ENCODE measurements at places on chromosomes 3 and 15. TPM values are rescaled to one million over a fixed set of nuclear protein-coding genes. Genes with fewer than 3 reads are reported as not detected.

DNA sequence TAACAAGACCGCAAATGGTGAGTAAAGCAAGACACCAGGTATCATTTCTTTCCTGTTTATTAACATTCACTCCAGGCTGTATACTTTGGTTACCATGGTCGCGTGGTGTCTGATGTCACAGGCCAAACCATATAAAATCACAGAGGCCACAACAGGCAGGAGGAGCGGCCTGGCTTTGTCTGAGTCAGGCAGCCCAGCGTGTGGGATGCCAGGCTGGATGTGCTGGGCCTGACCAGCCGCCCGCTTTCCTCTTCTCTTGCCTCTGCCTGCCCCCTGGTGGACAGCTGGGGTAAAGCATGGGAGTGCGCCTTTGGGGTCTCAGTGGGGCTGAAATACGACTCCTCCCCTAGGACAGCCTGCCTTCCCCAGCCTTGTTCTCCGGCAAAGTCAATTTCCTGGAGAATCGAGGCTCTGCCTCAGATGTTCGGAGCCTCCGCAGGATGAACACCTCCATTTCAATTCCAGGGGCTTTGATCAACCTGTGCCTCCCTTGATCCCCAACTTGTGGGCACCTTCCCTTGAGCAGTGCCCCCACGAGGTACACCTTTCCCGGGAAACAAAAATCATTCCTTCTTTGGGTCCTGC is 78.2 kb downstream of the CCNL1 start:
- H3K27me3 ChIP-seq = no peaks in the 10 kb centered on the region
- peaks cover 12% of the 10 kb centered on the region for H3K4me1 ChIP-seq
- H3K4me3 ChIP-seq = no peak overlapping the region

DNA sequence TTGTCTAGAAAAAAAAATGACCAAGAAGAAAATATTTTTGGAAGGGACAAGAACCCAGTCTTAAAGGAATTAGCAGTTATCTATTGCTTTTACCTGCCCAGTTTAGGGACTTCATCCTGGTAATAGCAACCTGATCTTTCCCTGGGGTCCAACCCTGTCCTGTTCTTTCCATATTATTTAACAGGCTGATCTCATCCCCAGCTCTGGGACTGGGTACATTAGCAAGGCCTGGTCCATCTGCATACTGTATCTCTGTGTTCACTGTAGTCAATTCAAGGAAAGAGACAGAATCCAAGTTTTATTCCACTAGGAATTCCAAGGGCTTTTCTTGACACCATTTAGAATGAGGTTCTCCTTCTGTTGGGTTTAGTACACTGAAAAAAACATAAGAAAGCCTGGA is 191.7 kb upstream of the GADL1 start:
- DNase-seq = no peak
- H3K27me3 ChIP-seq = no peaks in the 10 kb centered on the region
- no peaks in the 10 kb centered on the region for H3K4me1 ChIP-seq
- H3K4me3 ChIP-seq = no peak overlapping the region

DNA sequence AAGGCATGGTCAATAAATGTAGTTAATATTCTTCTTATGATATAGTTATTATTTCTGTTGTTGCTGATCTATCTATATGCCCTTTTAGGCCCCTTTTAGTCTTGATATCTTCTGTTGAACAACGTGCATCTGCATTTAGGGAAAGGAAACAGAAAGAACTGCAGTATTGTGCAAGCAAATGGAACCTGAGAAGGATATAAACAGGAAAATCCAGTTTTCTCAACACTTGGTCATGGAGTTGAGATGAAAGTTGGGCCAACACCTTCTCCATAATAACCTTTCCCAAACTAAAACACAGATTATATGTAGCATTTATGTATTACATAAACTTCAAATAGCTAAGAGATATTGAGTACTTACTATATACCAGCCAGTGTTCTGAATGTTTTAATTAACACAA is 179.7 kb downstream of the ADAMTS9 start:
- H3K27me3 ChIP-seq = no peaks in the 10 kb centered on the region
- DNase-seq = no peak
- no peak overlapping the region for H3K4me3 ChIP-seq
- no peak overlapping the region for H3K27ac ChIP-seq
- no peaks in the 10 kb centered on the region for H3K4me1 ChIP-seq

DNA sequence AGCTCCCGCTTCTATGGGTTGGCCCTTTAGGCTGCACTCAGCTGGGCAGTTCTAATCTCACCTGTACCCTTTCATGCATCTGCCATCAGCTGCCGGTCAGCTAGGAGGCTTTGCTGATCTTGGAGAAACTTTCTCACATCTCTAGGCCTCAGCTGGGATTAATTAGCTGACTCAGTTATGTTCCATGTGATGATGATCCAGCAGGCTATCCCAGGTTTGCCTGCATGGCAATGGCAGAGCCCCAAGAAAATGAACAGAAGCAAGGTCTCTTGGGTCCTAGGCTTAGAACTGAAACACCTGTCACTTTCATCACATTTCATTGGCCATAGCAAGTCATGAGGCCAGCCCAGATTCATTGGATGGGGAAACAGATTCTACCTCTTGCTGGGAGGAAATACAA is 304.6 kb upstream of the TBC1D5 start:
- H3K36me3 ChIP-seq = no peaks in the 10 kb centered on the region
- H3K4me1 ChIP-seq = no peaks in the 10 kb centered on the region
- no peak overlapping the region for H3K4me3 ChIP-seq
- no peaks in the 10 kb centered on the region for H3K27me3 ChIP-seq
- DNase-seq = no peak

GRCh38 chr15:49962044-49962602 is 156.9 kb downstream of the ATP8B4 start:
- no peak overlapping the region for H3K4me3 ChIP-seq
- H3K4me1 ChIP-seq = no peaks in the 10 kb centered on the region
- no peak for DNase-seq
- no peaks in the 10 kb centered on the region for H3K36me3 ChIP-seq
- H3K27ac ChIP-seq = no peak overlapping the region

DNA sequence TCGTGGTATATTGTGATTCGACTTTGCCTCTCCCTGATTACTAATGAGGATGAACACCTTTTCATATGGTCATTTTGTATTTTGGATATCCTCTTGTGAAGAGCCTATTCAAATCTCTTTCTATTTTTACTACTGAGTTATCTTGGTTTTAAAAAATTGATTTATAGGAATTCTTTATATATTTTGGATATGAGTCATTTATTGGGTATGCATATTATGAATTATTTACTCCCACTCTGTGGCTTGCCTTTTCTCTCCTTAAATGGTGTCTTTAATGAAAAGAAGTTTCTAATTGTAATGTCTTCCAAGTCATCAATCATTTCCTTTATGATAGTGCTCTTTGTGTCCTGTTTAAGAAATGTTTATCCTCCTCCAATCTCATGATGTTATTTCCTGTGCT is 191.5 kb upstream of the DPH6 start:
- DNase-seq = no peak
- no peaks in the 10 kb centered on the region for H3K36me3 ChIP-seq
- H3K4me3 ChIP-seq = no peak overlapping the region
- no peaks in the 10 kb centered on the region for H3K4me1 ChIP-seq

- DNase-seq = no peak
- no peaks in the 10 kb centered on the region for H3K36me3 ChIP-seq
- H3K27me3 ChIP-seq = no peaks in the 10 kb centered on the region
- no peak overlapping the region for H3K27ac ChIP-seq
- no peak overlapping the region for H3K4me3 ChIP-seq
- no peaks in the 10 kb centered on the region for H3K4me1 ChIP-seq
These were observed 21.0 kb upstream of the CGNL1 start for GRCh38 chr15:57355259-57355658.

DNA sequence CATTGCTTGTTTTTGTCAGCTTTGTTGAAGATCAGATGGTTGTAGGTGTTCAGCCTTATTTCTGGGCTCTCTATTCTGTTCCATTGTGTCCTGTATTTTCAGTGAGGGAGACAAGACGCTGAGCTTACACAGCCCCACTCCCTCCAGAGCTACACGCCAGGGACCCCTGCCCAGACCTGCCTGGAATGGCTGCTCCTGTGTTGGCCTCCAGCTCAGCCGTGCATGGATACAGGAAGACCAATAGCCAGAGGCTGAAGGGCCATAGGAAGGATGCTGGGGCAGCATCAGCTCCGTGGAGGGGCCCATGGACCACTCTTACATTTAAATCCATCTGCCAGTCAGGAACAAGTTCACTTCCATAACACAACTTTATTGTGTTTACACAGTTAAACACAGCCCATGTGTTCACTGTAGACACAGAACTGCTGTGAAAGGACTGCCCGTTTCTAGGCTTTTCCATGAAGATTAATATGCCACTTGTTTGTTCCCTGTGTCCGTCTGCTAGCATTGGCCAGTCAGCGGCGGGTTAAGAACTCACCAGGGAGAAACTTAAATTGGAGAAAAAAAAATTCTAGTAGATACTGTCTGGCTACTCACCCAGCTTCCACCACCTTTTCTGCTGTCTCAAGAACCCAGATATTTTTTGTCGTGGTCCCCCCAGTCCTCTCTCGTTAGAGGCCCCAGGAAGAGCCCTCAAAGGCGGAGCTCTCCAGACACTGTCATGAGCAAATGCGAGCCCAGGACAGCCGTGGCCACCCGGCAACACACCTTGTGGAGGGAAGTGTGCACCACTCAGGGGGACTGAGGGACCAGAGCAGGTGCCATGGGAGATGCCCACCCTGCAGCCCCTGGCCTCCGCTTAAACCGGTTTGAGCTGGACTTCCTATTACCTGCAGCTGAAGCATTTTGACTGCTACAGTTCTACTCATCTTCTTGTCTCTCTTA is 142.3 kb upstream of the MEF2A start:
- no peaks in the 10 kb centered on the region for H3K4me1 ChIP-seq
- no peak overlapping the region for H3K4me3 ChIP-seq
- H3K27me3 ChIP-seq = no peaks in the 10 kb centered on the region
- no peak overlapping the region for H3K27ac ChIP-seq
- H3K36me3 ChIP-seq = no peaks in the 10 kb centered on the region

GRCh38 chr15:90780916-90781315 is 63.8 kb downstream of the BLM start:
- H3K4me1 ChIP-seq = peaks cover 8% of the 10 kb centered on the region
- no peaks in the 10 kb centered on the region for H3K27me3 ChIP-seq
- no peaks in the 10 kb centered on the region for H3K36me3 ChIP-seq
- DNase-seq = no peak

DNA sequence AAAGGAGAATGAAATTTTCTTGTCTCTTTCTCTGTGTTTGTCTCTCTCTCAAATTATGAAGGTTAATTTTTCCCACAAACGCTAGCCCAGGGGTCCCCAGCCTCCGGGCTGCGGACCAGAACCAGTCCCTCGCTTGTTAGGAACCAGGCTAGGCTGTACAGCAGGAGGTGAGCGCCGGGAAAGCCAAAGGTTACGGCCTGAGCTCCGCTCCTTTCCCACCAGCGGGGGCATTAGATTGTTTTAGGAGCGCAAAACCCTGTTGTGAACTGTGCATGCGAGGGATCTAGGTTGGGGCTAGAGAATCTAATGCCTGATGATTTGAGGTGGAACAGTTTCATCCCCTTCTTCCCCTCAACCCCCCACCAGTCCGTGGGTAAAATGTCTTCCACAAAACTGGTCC is 74.7 kb upstream of the ZNF385D start:
- H3K36me3 ChIP-seq = no peaks in the 10 kb centered on the region
- no peak overlapping the region for H3K27ac ChIP-seq
- no peaks in the 10 kb centered on the region for H3K27me3 ChIP-seq

GRCh38 chr3:42130329-42131070 is 39.3 kb downstream of the TRAK1 start:
- no peak overlapping the region for H3K27ac ChIP-seq
- H3K4me1 ChIP-seq = no peaks in the 10 kb centered on the region
- H3K36me3 ChIP-seq = no peaks in the 10 kb centered on the region
- no peak for DNase-seq
- H3K4me3 ChIP-seq = no peak overlapping the region
- no peaks in the 10 kb centered on the region for H3K27me3 ChIP-seq

GRCh38 chr3:151483961-151484520 is 23.2 kb upstream of the IGSF10 start:
- H3K4me1 ChIP-seq = no peaks in the 10 kb centered on the region
- no peaks in the 10 kb centered on the region for H3K27me3 ChIP-seq
- H3K27ac ChIP-seq = no peak overlapping the region
- H3K36me3 ChIP-seq = no peaks in the 10 kb centered on the region
- DNase-seq = no peak

DNA sequence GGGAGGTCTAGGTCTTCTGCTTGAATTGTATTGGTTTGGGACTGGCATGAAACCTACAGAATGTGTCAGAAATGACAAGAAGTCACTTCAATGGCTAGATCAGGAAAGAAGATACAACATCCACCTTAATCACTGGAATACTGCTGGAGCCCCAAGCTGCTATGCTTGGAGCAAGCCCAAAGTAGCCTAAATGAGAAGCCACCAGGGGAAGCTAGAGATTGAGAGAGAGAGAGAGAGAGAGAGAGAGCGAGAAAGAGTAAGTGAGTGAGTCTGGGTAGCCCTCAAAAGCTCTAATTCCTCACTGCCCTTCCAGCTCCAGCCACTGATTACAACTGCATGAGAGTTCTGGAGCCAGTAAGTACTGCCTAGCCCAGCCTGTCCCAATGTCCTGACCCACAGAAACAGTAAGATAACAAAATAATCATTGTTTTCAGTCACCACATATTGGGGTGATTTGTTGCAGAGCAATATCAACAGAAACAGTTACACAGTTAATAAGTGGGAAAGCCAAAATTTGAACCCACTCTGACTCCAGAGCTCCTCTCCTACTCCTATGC is 529.2 kb upstream of the GOLIM4 start:
- DNase-seq = no peak
- no peak overlapping the region for H3K27ac ChIP-seq
- H3K4me1 ChIP-seq = no peaks in the 10 kb centered on the region
- H3K4me3 ChIP-seq = no peak overlapping the region
- no peaks in the 10 kb centered on the region for H3K27me3 ChIP-seq

DNA sequence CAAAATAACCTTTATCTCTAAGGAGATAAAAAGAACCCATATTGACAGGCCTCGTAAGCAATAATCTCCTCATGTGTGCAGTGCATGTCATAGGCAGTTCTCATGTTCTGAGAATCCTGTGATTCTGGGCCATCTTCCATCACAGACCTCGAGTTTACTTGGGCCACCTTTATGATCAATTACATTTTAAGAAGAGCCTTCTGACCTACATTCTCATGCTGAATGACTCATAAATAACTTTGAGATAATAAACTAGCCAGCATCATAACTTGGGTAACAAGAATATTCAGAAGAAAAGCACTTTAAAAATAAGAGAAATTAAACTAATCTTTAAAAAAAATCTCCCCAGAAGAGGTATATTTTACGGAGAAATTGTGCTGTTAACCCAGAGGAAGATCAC is 310.7 kb upstream of the ZNF717 start:
- no peaks in the 10 kb centered on the region for H3K4me1 ChIP-seq
- no peak overlapping the region for H3K27ac ChIP-seq
- no peaks in the 10 kb centered on the region for H3K36me3 ChIP-seq
- DNase-seq = no peak
- no peaks in the 10 kb centered on the region for H3K27me3 ChIP-seq

Gene SUCNR1
- total RNA-seq = not detected

Gene RNU5B-1
- total RNA-seq = not detected

Gene EEFSEC
- 17.3 TPM for total RNA-seq

Gene BDH1
- total RNA-seq = 81.1 TPM
